Daoy (cell line): ENCODE measurements at places on chromosomes 7 and 10. TPM values are rescaled to one million over a fixed set of nuclear protein-coding genes. Genes with fewer than 3 reads are reported as not detected.

The CTNNA3 gene
- total RNA-seq = not detected in 2 replicates

The PDLIM1 gene
- total RNA-seq = 17.7 and 21.9 TPM in 2 replicates

The FOXI2 gene
- 0.06 TPM in 1 of 2 replicates, not detected in the other for total RNA-seq

The ITPRID1 gene
- total RNA-seq = not detected in 2 replicates

The GLUD1 gene
- total RNA-seq = 83.3 and 84.1 TPM in 2 replicates

The OR2A1 gene
- total RNA-seq = 0.17 TPM in 1 of 2 replicates, not detected in the other

The SDK1 gene
- total RNA-seq = 4.2 and 5.0 TPM in 2 replicates

The TRA2A gene
- total RNA-seq = 37.0 and 54.9 TPM in 2 replicates

The PLEKHA1 gene
- total RNA-seq = 10.7 and 14.1 TPM in 2 replicates

The ALOX5 gene
- total RNA-seq = 0.06 TPM in 1 of 2 replicates, not detected in the other

The AOAH gene
- 39.0 and 42.6 TPM in 2 replicates for total RNA-seq

The ZNF425 gene
- total RNA-seq = 1.3 and 1.4 TPM in 2 replicates

The SYT15B gene
- total RNA-seq = 0.09 TPM in 1 of 2 replicates, not detected in the other

The TMEM213 gene
- not detected in 2 replicates for total RNA-seq

The HACD1 gene
- 25.0 and 41.9 TPM in 2 replicates for total RNA-seq
